ENCODE measurements at places on chromosomes 7 and 10.

DNA sequence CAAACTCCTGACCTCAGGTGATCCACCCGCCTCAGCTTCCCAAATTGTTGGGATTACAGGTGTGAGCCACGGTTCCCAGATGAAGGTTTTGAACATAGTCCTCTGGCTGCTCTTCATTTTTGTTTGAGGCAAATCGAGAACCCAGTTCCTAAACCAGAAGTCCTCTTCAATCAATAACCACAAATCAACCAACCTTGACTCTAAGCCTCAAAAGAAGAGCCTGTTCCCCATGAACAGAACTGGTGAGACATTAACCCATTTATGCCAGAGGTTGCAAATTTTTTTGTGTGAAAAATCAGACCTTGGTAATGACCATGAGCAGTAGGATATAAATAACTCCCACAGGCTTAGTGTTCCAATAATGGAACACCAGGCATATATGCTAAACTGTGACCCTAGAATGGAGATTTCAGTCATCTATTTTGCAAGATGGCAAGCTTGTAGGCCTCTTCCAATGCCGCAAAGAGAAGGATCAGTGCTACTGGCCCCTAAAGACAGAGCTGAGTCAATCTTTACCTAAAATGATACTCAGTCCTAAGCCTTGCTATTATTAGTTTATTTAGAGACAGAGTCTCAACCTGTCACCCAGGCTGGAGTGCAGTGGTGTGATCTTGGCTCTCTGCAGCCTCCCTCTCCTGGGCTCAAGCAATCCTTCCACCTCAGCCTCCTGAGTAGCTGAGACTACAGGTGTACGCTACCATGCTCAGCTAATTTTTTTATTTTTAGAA is 15.9 kb downstream of the KPNA7 start:
- no peak for DNase-seq

- no peak for DNase-seq
Measured at GRCh38 chr10:86594535-86594934, 59.8 kb upstream of the OPN4 start.

DNA sequence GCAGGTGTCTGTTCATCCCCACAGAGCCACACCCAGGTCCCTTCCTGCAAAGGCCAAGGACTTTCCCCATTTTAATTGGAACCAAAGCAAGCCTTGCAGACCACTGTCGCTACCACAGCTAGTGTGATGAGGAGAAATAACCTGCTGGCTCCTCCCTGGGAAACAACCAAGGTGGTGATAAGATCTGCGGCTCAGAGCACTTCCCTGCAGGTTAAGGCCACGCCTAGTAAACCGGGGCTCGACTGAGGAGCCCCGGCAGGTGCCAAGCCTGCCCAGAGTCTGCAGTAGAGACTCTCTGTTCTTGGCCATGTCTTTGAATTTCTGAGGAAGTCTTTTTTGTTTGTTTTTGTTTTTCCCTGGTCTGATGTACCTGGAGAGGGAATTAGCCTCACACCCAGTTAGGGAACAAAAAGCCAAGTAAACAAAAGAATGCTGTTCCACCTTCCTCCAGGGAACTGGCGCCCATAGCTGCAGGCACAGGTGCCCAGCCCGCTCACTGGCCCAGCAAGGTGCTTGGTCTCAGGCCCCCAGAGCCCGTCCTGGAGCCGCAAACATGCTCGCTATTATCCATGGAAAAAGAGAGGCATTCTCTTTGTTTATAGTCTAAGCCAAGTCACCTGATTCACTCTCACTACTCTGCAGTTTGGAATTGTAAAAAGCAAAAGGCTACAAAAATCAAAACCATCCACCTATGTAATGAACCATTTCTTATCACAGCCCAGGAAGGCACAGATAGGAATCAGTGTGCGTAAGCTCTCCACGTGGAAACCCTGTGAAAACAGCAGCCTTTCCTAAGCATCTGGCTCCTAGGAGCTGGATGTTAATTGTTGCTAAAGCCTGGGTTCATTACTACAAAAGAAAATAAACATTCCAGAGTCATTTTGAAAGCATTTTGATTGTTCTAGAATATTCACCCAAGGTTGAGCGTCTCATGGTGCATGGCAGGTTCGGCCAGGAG is 2.7 kb downstream of the GPR146 start:
- DNase-seq: no peak

DNA sequence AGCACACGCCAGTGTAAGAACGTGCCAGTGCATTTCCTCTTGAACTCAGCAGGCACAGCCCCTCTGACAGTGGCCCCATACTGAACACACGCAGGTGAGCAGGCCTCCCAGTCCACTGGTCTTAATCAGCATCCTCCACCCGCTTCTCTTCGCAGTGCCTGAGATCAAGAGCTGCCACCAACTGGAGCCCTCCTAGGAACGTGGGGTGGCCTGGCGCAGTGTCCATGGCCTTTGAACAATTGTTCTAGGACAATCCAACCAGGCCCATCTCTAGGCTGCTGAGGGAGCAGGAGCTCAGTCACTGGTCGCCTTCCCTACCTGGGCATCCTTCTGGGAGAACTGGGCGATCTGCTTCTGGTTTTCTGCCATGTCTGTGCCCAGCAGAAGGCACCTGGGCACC is 15.2 kb downstream of the PYROXD2 start:
- no peak for DNase-seq

GRCh38 chr10:88120599-88121333 is 257.3 kb downstream of the PTEN start:
- no peak for DNase-seq

GRCh38 chr10:84907461-84908009 is 579.1 kb downstream of the CCSER2 start:
- no peak for DNase-seq

GRCh38 chr10:71985542-71986250 is 21.5 kb downstream of the CHST3 start:
- no peak for DNase-seq

GRCh38 chr7:134943785-134944400 is 42.4 kb upstream of the AGBL3 start:
- peak; percentile 25 for DNase-seq

DNA sequence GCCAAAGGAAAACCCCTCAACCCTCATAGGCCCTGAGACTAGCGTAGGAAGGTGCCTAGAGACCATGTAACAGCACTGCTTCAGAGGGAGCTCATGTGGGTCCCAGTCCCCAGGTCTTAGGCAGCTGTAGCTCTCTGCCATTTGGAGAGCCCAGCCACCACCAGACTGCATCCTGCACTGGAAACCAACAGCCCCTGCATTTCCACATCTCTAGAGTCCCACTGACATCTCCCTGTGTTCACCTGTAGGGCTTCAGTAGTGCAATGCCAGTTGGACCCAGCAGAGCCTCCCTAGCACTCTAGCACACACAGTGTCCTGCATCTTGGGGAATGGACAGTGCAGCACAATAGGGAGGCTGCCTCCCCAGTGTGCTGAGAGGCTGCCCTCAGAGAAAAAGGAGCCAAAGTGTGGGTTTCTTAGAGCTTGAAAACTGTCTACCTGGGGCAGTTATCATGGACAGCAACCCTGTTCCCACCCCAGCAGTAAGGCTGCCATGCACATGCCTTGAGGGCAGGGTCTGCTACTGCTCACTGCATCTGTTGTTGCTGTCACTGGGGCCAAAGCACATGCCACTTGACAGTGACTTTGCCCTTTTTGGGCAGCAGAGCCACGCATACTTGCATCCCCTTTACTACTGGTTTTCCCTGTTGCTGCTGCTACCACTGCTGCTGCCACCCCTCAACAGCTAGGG is 46.7 kb upstream of the ANTXRL start:
- DNase-seq: no peak

DNA sequence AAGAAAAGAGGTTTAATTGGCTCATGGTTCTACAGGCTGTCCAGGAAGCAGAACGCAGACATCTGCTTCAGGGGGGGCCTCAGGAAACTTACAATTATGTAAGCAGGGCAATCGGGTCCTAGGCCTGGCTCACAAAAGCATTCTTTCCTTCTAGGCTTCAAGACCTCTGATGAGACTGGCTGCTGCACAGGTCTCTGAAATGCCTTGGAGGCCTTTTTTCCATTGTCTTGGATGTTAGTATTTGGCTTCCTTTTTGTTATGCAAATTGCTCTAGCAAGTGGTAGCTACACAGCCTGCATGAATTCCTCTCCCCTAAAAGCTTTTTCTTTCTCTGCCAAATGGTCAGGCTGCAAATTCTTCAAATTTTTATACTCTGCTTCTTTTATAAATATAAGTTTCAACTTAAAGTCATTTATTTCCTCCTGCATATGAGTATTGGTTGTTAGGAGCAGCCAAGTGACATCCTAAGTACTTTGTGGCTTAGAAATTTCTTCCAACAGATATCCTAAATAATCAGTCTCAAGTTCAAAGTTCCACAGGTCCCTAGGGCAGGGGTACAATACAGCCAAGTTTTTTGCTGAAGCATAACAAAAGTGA is 83.1 kb upstream of the SEMA3A start:
- no peak for DNase-seq

DNA sequence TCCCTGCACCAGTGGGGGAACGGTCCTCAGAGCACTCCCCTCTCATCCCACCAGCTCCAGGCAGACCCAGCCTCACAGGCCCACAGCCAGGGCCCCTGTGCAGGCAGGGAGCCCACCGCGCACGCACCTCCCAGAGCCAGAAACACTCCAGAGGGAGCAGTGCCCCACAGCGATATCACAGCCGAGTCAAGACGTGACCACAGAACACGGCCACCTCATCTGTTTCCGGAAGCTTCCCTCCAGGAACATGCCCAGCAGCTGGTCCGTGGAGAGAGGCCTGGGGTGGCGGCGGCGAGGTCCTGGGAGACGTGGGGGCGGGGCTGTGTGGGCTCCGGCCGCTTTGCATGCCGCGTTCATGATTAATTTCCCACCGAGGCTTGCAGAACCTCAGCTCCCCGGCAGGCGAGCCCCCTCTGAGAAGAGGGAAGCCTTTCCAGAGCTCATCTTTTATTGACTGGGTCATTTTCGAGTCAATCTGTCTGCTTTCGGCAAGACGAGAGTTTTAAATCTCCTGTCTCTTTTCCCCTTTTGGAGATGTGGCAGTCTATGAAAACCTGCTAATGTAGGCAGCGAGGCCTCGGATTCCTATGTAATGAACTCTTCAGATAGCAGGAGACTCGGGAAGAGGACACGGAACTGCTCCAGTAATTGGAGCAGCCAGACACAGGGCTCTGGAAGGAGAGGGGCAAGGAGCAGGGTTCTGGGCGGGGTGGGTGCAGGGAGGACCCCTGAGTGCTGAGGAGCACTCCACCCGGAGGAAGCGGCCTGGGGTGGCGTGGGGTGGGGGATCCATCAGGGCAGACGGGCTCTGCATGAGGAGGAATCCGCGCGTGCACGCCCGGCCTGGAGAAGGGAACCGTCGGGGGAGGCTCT is 242.8 kb downstream of the ELFN1 start:
- DNase-seq: no peak

DNA sequence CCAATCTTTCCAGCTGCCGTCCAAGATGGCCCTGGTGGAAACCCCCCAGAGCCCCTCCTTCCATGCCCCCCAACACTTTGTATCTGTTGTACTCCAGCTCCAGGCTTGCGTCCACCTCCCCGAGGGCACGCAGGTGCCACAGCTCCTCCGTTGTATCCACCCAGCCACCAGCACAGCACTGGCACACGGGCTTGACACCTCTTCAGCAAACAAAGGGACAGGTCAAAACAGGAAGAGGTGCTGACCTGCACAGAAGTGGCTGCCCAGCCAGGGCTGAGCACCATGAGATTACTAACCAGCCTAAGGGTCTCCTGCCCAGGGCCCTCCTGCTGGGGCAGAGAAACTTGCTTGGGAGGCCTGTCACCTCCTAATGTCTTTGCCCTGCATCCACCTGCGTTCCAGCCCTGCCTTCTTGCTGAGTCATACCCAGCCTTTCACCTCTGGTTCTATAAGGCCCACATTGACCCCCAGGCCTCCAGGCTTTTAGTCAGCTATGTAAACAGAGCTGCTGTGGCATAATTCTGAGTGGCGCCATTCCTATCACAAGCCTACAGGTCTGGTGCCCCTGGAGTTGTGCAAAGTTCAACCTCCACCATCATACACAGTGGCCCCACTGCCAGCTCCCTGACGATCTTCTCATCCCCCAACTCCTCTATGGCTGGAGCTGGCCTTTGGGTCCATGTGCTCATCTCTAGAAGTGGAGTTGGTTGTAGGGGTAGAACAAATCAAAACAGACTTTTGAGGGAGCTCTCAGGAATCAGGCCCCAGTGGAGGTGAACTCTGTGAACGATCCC is 20.9 kb downstream of the SLC29A3 start:
- no peak for DNase-seq

DNA sequence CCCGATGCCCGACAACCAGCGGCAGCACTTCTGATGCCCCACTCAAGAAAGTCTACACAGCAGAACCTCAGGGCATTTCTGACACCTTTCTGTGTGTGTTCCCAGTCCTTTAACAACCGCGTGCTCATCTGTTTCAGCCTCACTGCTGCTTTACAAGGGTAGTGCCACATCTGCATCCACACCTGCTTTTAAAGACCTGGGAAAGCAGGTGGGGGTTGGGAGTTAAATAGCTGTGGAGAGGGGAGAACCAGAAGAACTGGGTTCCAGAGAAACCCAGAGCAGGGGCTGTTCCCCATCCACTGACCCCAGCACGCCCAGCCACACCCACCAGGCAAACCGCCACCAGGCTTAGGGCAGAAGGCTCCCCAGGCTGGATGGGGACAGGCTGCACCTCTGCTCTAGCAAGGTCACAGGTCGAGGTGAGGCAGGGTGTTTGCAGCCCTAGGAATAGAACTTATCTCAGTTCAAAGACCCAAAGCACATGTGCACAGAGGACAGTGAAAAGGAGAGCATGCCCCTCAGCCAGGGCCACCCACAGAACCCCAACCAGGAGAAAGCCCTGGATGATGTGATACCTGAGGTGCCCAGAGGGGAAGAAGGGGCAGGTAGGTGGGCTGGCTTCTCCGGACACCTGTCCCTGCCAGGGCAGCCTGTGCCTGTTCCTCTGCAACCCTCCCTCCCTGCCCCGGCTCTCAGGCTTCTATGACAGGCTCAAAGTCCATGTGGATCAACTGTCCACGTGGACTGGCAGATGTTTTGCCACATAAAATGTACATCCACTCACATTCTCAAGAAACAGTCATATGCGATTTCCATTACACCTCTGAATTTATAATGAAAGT is 51.3 kb downstream of the COBL start:
- DNase-seq: no peak

DNA sequence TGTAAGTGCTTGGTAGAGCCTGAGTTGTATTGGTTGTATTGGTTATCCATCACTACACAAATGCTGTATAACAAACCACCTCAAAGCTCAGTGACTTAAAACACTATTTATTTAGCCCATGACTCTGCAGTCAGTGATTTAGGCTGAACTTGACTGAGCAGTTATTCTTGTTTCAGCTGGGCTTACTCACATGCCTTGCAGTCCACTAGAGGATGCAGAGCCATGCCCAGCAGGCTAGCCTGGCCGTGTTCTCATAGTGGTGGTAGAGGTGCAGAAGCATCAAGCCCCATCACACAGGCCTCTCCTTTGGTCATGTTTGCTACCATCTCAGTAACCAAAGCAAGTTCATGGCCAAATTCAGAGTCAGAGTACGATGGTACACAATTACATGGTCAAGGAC is 43.9 kb downstream of the LUC7L2 start:
- DNase-seq: no peak

- no peak for DNase-seq
Measured at GRCh38 chr10:99330347-99330924, 1.3 kb downstream of the CNNM1 start.

DNA sequence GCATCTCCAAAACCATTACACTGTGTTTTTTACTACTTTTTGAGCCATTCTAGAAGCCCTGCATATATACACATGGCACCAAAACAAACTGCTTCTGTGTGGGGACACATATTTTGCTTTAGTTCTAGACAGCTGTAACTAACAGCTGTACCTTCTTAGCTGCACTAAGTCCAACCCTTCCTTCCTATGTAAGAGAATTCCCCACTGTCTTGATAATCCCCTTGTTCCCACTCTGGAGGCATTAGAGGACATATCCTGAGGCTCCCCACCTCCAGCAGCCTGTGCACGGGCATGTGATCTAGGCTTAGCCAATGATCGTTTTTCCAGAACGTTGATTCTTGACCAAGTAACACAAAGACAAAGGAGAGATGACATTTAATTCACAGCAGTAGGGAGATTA is 13.3 kb upstream of the CDK13 start:
- no peak for DNase-seq
